ENCODE measurements at places on chromosomes 1 and 21. TPM values are rescaled to one million over a fixed set of nuclear protein-coding genes. Genes with fewer than 3 reads are reported as not detected.

Gene AVPR1B
- not detected for total RNA-seq

Gene C4BPB
- 6.6 TPM for total RNA-seq

Gene PDZK1
- 0.67 TPM for total RNA-seq

Gene MYOG
- not detected for total RNA-seq

DNA sequence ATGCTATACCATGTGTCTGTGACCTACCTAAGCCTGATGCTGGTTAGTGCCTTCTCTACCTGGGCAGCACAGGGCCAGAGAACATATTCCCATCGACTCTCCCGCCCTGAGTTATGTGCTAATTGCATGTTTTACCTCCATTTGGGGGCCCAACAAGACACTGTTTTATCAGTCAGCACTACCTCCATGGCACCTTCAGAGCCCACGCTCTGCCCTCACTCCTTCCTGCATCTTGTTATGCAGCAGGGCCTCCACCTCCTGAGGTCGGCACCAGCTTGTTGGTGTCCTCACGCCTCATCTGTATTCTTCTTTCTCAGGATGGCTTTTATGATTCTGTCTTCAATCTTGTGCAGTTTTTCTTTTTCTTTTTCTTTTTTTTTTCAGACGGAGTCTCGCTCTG, 11.9 kb downstream of the WNT9A start:
- DNase-seq = no peak

DNA sequence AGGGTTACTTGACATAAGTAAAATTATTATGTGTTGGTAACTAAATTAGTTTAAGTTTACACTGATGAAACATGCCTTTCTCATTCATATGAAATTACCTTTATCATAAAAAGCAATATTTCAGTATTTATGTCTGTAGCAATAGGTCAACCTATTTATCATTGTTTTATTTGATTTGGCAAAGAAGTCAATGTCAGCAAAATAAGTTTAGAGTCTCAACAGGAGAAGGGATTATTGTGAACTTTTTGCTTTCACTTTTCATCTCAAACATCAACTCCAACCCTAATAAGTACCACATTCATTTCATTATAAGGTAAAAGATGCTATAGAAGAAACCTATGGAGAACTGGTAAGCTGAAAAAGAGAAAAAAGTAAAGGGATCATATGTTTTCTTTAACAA, 1015.4 kb upstream of the ADGRL4 start:
- no peak for DNase-seq

GRCh38 chr1:40352126-40352525, 21.4 kb upstream of the SMAP2 start:
- no peak for DNase-seq

GRCh38 chr1:88976235-88976634, 16.2 kb downstream of the KYAT3 start:
- DNase-seq = no peak

DNA sequence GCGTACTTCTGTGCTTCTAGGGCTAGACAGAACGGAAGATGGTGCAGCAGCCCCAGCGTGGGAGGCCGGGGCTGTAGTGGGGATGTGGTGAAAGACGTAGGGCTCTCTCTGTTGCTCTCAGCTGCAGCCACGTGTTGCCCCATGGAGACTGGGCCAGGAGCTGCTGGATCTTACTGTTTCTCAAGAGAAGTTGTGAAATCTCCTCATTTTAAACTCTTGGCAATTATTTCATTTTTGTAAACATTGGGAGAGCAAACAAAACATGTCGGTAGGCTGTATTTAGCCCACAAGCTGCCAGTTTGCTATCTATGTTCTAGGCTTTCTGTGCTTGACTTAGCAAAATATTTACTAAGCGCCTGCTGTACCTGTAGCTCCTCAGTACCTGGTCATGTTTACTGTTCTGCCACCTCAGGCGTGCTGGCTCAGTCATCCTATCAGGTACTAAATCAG, 15.9 kb upstream of the ELOA start:
- DNase-seq = peak; percentile 93

GRCh38 chr1:177926201-177926600, 43.7 kb downstream of the SEC16B start:
- no peak for DNase-seq

- DNase-seq = no peak
These were observed 410.6 kb upstream of the DEPDC1 start for GRCh38 chr1:68907491-68907890.

DNA sequence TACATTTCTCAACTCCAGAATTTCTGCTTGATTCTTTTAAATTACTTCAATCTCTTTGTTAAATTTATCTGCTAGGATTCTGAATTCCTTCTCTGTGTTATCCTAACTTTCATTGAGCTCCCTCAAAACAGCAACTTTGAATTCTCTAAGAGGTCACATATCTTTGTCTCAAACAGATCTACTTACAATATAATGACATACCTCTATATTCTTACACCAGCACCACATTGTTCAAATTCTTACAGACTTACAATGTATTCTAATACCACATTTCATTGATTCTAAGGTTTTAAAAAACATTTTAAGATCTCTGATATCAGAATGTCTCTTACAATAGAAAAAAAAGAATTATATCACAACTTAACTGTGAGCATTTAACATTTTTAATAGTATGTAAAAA, 77.4 kb downstream of the DIRAS3 start:
- no peak for DNase-seq

Data from upper lobe of right lung (tissue), 1 donor.